Mesenteric fat pad (tissue), 1 donor: ENCODE measurements at places on chromosomes 2 and 18. TPM values are rescaled to one million over a fixed set of nuclear protein-coding genes. Genes with fewer than 3 reads are reported as not detected.
A peak's percentile ranks its signal among the peaks of the same experiment; 100 is the strongest.

DNA sequence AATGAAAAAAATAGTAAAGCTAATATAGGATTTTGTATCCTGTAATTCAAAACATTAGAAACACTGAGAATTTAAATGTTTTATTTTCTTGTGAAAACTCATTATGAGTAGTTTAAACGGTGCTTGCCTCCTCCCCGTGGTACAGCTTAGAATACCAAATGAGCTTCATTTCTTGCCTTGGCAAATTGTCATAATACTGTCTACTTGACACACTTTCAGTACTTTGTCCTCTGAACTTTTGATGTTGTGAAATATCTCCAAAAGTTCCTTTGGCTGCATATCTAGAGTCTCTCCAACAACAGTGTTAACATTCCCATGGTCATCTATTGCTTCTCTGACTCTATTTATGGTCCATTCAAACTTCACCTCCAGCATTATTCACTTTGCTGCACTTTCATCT, 61.9 kb upstream of the EPB41L5 start:
- DNase-seq: no peak

GRCh38 chr18:74171910-74172606, 23.7 kb downstream of the TIMM21 start:
- no peak for DNase-seq

GRCh38 chr2:240921311-240921994, 15.3 kb downstream of the CROCC2 start:
- peak; percentile 89 for DNase-seq

DCDC2C gene
- not detected for total RNA-seq

SCN7A gene
- 0.42 TPM for total RNA-seq
